ENCODE measurements at places on chromosomes 13 and 19. TPM values are rescaled to one million over a fixed set of nuclear protein-coding genes. Genes with fewer than 3 reads are reported as not detected.
A peak's percentile ranks its signal among the peaks of the same experiment; 100 is the strongest.

DNA sequence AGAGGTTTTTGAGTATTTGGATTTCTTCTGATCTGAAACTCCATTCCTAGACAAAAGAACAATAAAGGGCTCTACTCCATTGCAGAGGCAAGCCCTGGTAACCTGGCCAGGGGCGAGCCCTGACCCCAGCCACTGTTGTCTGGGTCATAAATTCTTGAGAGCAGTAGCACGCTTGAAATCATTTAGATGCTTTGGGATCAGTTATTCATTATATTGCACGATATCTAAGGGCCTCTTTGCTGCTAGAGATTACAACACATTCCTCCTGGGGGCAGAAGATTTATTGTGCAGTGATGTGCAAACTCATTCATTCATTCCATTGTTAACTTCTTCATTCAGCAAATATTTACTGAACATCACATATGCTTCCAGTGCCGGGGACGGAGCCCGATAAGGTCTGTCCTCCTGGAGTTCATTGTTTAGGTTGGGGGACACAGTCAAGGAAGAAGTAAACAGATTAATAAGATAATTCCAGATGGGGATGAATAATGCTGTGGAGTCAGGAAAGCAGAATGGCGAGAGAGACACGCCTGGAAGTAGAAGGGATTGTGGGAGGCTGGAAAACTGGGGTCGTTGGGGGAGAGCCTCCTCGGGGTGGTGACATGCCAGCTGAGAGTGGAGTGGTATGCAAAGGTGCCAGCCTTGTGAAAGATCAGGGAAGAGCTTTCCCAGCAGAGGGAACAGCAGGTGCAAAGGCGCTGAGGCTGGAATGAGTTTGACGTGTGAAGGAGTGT, 34.9 kb downstream of the SIPA1L3 start:
- H3K4me3 ChIP-seq = no peak overlapping the region
- DNase-seq = no peak
- peaks cover 9% of the 10 kb centered on the region for H3K36me3 ChIP-seq
- peaks cover 3% of the 10 kb centered on the region for H3K27me3 ChIP-seq
- no peaks in the 10 kb centered on the region for H3K4me1 ChIP-seq

DNA sequence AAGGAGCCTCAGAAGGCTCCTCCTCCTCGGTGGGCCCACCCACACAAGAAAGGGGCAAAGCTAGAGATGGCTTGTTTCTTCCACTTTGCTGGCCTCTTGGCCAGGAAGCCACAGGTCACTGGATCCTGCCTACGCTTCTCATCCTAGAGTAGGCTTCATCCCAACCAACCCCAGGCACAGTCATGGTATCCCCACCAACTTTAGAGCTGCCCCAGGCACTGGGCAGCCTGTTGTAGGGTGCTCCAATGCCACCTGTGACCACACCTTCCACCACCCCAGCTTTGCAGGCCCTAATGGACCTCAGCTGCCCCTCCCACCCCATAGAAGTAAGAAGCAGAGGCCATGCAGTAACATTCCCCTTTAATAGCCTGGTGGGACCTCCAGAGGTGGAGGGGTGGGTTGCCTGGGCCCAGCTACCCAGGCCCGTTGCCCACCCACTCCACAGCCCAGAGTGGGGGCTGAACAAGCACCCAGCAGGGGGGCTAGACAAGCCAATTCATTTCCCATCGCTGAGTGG, 522 bp upstream of the CHMP2A start:
- peaks cover 25% of the 10 kb centered on the region for H3K27me3 ChIP-seq
- H3K4me1 ChIP-seq = peaks cover 33% of the 10 kb centered on the region
- peaks cover 44% of the 10 kb centered on the region for H3K36me3 ChIP-seq
- peak overlapping the region; percentile 92 for H3K4me3 ChIP-seq

- no peak overlapping the region for H3K4me3 ChIP-seq
- DNase-seq = no peak
Measured at GRCh38 chr13:44583137-44583536, 7.0 kb upstream of the TSC22D1 start.

- no peaks in the 10 kb centered on the region for H3K36me3 ChIP-seq
- H3K27ac ChIP-seq = no peak overlapping the region
- no peak overlapping the region for H3K4me3 ChIP-seq
- no peak for DNase-seq
- H3K27me3 ChIP-seq = peaks cover 3% of the 10 kb centered on the region
- no peaks in the 10 kb centered on the region for H3K4me1 ChIP-seq
Measured at GRCh38 chr19:30529876-30530275, 157.7 kb downstream of the ZNF536 start.

- peak overlapping the region; percentile 62 for H3K4me3 ChIP-seq
- H3K36me3 ChIP-seq = peaks cover 19% of the 10 kb centered on the region
- H3K27ac ChIP-seq = no peak overlapping the region
- H3K27me3 ChIP-seq = peaks cover 1% of the 10 kb centered on the region
- DNase-seq = peak; percentile 50
Measured at GRCh38 chr19:19997656-19998268, 41.5 kb downstream of the ZNF682 start.

GRCh38 chr13:98834254-98834960, 81.9 kb upstream of the SLC15A1 start:
- no peak for DNase-seq
- peak overlapping the region; percentile 4 for H3K27ac ChIP-seq
- H3K4me1 ChIP-seq = peaks cover 3% of the 10 kb centered on the region
- H3K36me3 ChIP-seq = peaks cover 51% of the 10 kb centered on the region
- H3K27me3 ChIP-seq = peaks cover 2% of the 10 kb centered on the region

DNA sequence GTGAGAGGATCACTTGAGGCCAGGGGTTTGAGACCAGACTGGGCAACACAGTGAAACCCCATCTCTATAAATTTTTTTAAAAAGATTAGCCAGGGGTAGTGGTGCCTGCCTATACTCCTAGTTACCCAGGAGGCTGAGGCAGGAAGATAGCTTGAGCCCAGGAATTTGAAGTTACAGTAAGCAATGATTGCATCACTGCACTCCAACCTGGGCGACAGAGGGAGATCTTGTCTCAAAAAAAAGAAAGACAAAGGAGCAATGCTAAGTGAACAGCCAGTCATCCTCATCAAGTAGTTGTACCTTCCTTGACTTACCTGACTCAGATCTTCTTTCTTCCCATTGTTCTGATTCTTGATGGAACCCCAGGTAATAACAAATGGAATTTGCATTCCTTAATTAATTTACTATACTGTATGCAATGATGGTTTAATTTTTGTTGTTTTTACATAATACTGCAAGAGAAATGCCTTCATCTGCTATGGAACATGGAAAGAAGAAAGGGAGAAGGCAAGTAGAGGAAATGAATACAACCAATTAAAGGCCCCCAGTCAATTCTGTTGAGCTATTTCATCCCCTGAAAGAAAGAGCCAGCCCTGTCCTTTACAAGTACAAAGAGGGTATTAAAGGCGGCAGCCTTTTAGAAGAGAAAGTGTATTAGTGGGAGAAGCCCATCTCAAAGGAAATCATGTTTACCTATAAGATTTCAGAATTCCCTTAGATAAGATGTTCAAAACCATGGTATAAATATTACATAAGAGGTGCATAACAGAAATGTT, 316.7 kb downstream of the DIAPH3 start:
- peaks cover 3% of the 10 kb centered on the region for H3K4me1 ChIP-seq
- no peaks in the 10 kb centered on the region for H3K27me3 ChIP-seq
- no peak overlapping the region for H3K27ac ChIP-seq
- no peak for DNase-seq

DNA sequence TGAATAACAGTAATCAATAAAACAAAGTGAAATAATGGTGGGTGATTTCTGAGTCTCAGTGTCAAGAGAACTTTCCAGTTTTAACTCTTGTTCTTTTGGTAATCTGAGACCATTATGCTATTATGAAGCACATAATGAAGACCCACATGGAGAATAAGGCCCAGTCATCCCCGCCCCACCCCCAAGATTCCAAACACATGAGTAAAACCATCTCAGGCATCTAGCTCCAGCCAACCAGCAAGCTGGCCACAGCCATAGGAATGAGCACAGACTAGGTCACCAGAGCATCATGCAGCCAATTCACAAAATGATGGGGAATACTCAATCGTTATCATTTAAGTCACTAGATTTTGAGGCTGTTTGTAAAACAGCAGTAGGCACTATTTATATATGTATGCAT, 1769.0 kb upstream of the PCDH20 start:
- H3K4me3 ChIP-seq = no peak overlapping the region
- peaks cover 2% of the 10 kb centered on the region for H3K27me3 ChIP-seq
- no peaks in the 10 kb centered on the region for H3K36me3 ChIP-seq
- no peaks in the 10 kb centered on the region for H3K4me1 ChIP-seq
- no peak overlapping the region for H3K27ac ChIP-seq

- H3K36me3 ChIP-seq = no peaks in the 10 kb centered on the region
- H3K4me3 ChIP-seq = no peak overlapping the region
- H3K27ac ChIP-seq = no peak overlapping the region
- no peaks in the 10 kb centered on the region for H3K27me3 ChIP-seq
- H3K4me1 ChIP-seq = peaks cover 6% of the 10 kb centered on the region
Measured at GRCh38 chr13:104256701-104257100, 1190.5 kb upstream of the SLC10A2 start.

DNA sequence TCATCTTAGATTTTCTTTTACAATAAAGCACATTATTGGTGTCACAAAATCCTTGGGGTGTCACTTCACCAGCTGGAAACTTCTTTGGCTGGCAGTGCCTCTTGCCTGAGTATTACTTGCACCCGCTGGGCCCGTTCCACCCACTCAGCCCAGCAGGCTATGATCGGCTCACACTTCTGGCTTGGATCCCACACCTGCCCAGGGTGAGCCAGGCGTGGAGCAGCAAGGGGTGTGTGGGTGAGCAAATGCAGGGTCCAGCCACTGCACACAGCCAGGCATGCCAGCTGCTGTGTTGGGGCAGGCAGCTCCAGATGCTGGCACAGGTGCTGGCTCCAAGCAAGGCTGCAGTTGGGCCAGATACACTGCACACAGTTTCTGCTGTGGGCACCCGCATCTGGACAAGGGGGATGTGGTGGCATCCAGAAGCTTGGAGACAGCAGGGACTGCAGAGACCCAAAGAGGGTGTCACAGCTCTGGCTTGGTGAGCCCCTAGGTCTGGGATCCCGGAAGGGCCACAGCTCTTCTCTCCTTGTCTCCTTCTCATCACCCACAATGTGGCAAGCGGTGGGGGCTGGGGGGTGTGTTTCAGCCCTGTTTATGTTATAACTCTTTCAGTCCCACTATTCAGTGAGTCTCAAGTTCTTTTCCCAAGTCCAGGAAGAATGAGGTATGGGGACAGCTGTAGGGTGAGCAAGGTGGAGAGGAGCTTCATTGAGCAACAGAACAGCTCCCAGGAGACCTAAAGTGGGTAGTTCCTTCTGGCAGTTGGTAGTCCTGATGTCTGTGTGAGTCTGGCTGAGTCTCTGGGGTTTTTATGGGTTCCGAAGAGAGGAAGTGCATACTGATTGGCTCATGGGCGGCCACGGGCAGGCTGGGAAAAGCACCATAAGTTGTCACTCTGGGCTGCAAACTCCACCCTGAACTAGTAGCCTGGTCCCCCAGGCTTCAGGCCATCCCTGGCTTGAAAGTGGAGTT, 25.3 kb upstream of the TBC1D4 start:
- peaks cover 3% of the 10 kb centered on the region for H3K4me1 ChIP-seq
- no peak overlapping the region for H3K27ac ChIP-seq
- no peak for DNase-seq
- H3K4me3 ChIP-seq = no peak overlapping the region

GRCh38 chr19:34539396-34539795, 57.8 kb downstream of the WTIP start:
- DNase-seq = no peak
- no peaks in the 10 kb centered on the region for H3K27me3 ChIP-seq
- no peak overlapping the region for H3K4me3 ChIP-seq
- H3K4me1 ChIP-seq = no peaks in the 10 kb centered on the region

- no peaks in the 10 kb centered on the region for H3K4me1 ChIP-seq
- no peak for DNase-seq
- H3K36me3 ChIP-seq = no peaks in the 10 kb centered on the region
- no peak overlapping the region for H3K27ac ChIP-seq
- H3K27me3 ChIP-seq = peaks cover 4% of the 10 kb centered on the region
Measured at GRCh38 chr19:39805104-39805503, 26.4 kb downstream of the LEUTX start.

GRCh38 chr13:34627509-34628208, 314.4 kb upstream of the NBEA start:
- H3K27me3 ChIP-seq = no peaks in the 10 kb centered on the region
- no peak overlapping the region for H3K27ac ChIP-seq
- H3K4me3 ChIP-seq = no peak overlapping the region
- no peak for DNase-seq
- no peaks in the 10 kb centered on the region for H3K4me1 ChIP-seq

- no peak within 1 kb of the TSS for H3K27ac ChIP-seq
- peaks cover 5% of the 10 kb centered on the region for H3K27me3 ChIP-seq
- peaks cover 24% of the 10 kb centered on the region for H3K4me1 ChIP-seq
- peak within 1 kb of the TSS; percentile 90 for H3K4me3 ChIP-seq
- peaks cover 5% of the 10 kb centered on the region for H3K36me3 ChIP-seq
Measured at GRCh38 chr19:45638930-45639729, at the start of gene EML2. EML2 (minus strand) TSS chr19:45639397; CDS start chr19:45639376, 21 bp downstream.

DNA sequence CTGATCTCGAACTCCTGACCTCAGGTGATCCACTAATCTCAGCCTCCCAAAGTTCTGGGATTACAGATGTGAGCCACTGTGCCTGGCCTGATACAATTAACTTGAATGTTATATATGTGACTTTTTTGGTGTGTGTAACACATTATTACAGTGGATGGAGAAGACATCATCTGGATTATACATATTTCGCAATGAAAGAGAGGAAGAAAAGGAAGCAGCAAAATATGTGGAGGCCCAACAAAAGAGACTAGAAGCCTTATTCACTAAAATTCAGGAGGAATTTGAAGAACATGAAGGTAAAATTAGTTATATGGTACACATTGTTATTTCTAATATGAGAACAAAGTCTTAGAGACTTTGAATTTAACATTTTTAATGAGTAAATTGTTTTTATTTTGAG, 55.5 kb downstream of the BRCA2 start:
- H3K27me3 ChIP-seq = no peaks in the 10 kb centered on the region
- no peak overlapping the region for H3K4me3 ChIP-seq
- H3K27ac ChIP-seq = no peak overlapping the region
- no peak for DNase-seq
- H3K4me1 ChIP-seq = no peaks in the 10 kb centered on the region

Gene CPB2
- total RNA-seq = not detected

Gene PVR
- 14.8 TPM for total RNA-seq

Gene TPGS1
- 18.0 TPM for total RNA-seq

Gene ZNF66
- 17.6 TPM for total RNA-seq

Gene ZNF763
- not detected for total RNA-seq

All from endothelial cell (in vitro differentiated cells).